ENCODE measurements at places on chromosomes 7 and 10.

- no peak overlapping the region for H3K27ac ChIP-seq
- no peaks in the 10 kb centered on the region for H3K36me3 ChIP-seq
- no peak for DNase-seq
- H3K4me1 ChIP-seq = no peaks in the 10 kb centered on the region
Measured at GRCh38 chr10:83254698-83255097, 884.6 kb upstream of the GHITM start.

- DNase-seq = no peak
- H3K27me3 ChIP-seq = no peaks in the 10 kb centered on the region
- H3K4me1 ChIP-seq = no peaks in the 10 kb centered on the region
- H3K36me3 ChIP-seq = no peaks in the 10 kb centered on the region
- no peak overlapping the region for H3K27ac ChIP-seq
- no peak overlapping the region for H3K4me3 ChIP-seq
Measured at GRCh38 chr10:130395248-130395936, 259.2 kb downstream of the GLRX3 start.

DNA sequence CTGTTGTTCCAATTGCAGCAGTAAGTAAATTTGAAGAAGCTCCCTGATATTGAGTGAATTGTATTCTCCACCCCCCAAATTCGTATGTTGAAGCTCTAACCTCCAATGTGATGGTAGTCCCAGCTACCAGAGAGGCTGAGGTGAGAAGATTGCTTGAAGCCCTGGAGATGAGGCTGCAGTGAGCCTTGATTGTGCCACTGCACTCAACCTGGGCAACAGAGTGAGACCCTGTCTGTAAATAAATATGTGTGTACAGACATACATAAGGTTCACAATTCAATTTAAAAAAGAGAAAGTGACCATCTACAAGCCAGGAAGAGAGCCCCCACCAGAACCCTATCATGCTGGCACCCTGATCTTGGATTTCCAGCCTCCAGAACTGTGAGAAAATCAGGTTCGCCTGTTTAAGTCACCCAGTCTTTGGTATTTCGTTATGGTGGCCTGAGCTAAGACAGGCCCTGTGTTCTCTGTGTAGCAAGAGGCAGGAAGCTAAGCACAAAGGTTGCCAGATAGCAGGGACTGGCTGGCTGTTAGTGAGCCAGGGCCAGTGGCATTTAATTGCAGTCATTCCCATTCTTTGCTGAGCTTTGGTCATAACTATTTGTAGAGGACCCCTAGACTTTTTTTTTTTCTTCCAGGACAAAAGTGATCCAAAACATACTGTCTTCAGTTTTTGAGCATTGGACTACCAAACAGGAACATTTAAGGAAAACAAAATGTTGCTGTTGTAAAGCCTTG lies 45.6 kb downstream of the AUTS2 start:
- H3K4me3 ChIP-seq = no peak overlapping the region
- H3K27me3 ChIP-seq = no peaks in the 10 kb centered on the region
- H3K27ac ChIP-seq = no peak overlapping the region
- no peaks in the 10 kb centered on the region for H3K36me3 ChIP-seq
- DNase-seq = no peak

- H3K27ac ChIP-seq = no peak overlapping the region
- H3K27me3 ChIP-seq = no peaks in the 10 kb centered on the region
- H3K4me1 ChIP-seq = peaks cover 3% of the 10 kb centered on the region
- no peak for DNase-seq
Measured at GRCh38 chr7:4288791-4289394, 393.2 kb upstream of the FOXK1 start.

GRCh38 chr10:88489107-88489506 lies 94.0 kb downstream of the RNLS start:
- peaks cover 11% of the 10 kb centered on the region for H3K4me1 ChIP-seq
- H3K36me3 ChIP-seq = no peaks in the 10 kb centered on the region
- no peak overlapping the region for H3K27ac ChIP-seq
- H3K27me3 ChIP-seq = peaks cover 1% of the 10 kb centered on the region
- no peak for DNase-seq

DNA sequence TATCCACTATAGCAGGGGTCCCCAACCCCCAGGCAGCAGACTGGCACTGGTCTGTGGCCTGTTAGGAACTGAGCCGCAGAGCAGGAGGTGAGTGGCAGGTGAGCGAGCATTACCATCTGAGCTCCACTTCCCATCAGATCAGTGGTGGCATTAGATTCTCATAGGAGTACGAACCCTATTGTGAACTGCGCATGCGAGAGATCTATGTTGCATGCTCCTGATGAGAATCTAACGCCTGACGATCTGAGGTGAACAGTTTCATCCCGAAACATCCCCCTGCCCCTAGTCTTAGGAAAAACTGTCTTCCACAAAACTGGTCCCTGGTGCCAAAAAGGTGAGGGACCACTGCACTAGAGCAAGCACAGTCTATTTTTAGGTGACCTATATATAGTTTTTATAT lies 23.6 kb downstream of the ASZ1 start:
- H3K27ac ChIP-seq = no peak overlapping the region
- H3K4me3 ChIP-seq = no peak overlapping the region
- H3K27me3 ChIP-seq = no peaks in the 10 kb centered on the region
- DNase-seq = no peak
- H3K4me1 ChIP-seq = no peaks in the 10 kb centered on the region

DNA sequence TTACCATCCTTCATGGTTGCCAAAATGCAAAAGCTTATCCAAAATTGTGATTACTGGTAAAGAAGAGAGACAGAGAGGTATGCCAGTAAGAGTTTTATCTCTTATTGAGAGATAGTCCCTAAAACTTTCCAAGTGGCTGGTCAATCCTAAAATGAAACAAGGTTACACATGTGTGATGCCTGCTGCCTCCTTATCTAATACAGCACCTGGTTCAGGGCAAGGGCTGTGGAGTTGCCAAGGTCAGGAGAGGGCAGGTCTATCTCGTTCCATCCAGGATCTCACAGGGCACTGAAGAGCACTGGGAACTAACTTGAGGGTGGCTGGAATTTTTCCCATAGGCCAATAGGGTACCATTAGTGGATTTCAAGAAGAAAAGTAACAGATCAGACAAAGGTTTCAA lies 18.3 kb downstream of the VOPP1 start:
- DNase-seq = no peak
- H3K27me3 ChIP-seq = no peaks in the 10 kb centered on the region
- H3K27ac ChIP-seq = no peak overlapping the region

DNA sequence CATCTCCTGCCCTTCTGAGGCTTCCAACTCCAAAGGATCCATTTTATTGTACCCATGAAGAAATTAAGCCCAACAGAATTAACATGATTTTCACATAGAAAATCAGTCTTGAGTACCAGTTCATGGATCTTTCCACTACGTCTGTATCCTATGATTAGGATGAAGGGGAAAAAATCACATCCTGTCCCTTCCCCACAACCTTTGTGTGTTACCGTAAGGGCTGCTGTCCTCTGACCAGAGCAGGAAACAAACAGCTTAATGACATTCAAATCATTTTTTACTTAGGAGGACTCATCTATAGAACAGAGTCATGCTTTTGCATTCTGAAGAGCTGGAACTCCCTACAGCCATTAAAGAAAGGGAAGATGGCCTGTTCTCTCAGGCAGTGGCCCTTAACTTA lies 241.5 kb downstream of the DYNC1I1 start:
- no peak for DNase-seq
- H3K4me3 ChIP-seq = no peak overlapping the region
- peaks cover 8% of the 10 kb centered on the region for H3K27me3 ChIP-seq
- no peak overlapping the region for H3K27ac ChIP-seq
- no peaks in the 10 kb centered on the region for H3K36me3 ChIP-seq
- peaks cover 2% of the 10 kb centered on the region for H3K4me1 ChIP-seq

DNA sequence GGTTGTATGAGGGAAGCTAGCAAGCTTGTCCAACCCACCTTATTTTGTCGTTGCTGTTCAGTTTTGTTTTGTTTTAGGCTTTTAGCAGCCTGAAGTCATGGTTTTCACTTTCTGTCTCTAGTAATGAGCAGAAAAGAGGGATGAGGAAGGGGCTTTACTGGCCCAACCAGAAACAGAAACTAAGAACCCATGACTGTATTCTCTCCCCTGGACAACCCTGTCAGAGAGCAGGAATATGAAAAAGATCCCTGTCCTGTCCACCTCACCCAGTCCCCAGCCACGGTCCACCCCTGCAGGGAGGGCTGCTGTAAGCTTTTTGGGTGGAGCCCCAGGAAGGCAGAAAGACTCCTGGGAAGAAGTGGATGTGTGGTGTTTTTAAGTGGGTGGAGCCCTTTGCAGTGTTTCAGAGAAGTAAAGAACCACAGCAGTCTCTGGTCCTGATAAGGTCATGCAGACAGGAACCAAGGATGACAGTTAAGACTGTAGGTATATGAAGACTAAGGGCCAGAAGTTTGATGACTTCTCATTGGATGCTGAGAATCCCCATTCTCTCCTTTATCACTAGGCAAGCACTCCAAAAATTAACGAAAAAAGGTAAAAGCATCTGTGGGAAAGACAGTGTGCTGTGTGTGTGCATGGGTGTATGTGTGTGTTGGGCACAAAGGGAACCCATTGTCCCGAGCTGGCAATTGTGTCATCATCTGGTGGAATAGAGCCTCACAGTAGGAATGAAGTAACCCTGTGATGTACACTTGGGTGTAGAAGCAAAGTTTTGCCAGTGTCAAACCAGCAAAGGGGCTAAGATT lies 13.8 kb downstream of the MRPL32 start:
- H3K36me3 ChIP-seq = peaks cover under 1% of the 10 kb centered on the region
- peak overlapping the region; percentile 73 for H3K4me3 ChIP-seq
- H3K27me3 ChIP-seq = no peaks in the 10 kb centered on the region
- DNase-seq = peak; percentile 31
- H3K27ac ChIP-seq = peak overlapping the region; percentile 84

- H3K4me1 ChIP-seq = peaks cover 5% of the 10 kb centered on the region
- H3K36me3 ChIP-seq = no peaks in the 10 kb centered on the region
- DNase-seq = no peak
- no peak overlapping the region for H3K27ac ChIP-seq
- H3K27me3 ChIP-seq = peaks cover 2% of the 10 kb centered on the region
Measured at GRCh38 chr7:157615101-157615817, 278.5 kb downstream of the DNAJB6 start.
